ENCODE measurements at places on chromosomes 6 and 20.

GRCh38 chr20:63314015-63314471 is 21.1 kb downstream of the COL20A1 start:
- DNase-seq: no peak

- DNase-seq: no peak
These were observed 3.4 kb upstream of the SLC22A23 start for GRCh38 chr6:3460253-3460652.

DNA sequence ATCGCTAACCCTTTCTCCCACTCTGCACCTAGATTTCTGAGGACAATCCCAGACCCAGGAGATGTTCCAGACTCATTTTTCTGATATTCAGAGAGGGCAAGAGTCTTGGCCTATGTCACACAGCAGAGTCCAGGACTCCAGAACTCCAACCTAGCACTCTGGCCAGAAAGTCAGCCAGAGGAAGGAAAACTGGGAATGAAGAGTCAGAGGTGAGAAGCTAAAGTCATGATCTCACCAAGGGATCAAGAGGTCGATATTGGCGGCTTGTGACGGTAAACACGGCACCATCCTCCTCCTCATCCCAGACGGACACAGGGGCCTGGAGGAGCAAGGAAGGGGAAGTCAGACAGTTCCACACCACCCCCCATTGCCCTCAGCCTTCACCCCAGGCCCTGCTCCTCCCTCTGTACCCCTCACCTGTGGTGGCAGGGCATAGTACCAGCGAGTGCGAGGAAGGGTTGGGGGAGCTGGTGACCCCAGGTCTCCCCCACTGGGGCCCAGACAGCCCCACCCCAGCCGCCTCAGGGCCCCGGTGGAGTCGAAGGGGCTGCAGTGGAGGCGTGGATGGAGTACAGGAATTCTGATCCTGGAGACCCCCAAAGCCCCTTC is 1.8 kb downstream of the RGL2 start:
- no peak for DNase-seq

DNA sequence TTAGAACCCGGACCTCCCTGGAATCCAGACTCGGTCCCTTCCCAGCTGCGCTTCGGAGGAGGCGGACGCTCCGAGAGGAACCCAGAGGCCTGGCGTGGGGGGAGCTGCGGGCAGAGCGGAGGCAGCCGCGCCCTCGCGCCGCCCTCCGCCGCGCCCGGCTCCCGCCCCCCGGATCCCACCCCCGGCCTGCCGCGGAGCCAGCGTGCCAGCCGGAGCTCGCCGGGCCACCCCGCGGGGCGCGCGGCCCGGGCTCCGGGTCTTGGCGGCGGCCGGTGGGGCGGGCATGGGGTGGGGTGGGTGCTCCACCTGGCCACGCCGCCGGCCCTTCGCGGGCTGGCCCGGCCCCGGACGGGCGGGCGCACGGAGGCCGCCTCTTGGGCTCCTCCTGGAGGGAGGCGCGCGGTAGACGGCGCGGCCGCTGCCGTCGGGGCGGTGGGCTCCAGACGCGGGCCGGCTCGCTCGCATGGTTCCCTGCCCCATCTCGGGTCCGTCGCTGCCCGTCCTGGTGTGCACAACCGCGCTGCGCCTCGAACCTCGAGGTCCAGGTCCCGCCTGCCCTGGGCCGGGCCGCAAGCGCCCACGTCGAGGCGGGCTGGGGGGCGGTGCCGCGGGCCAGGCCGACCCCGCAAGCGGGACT is 592 bp upstream of the CDYL start:
- peak; percentile 86 for DNase-seq

DNA sequence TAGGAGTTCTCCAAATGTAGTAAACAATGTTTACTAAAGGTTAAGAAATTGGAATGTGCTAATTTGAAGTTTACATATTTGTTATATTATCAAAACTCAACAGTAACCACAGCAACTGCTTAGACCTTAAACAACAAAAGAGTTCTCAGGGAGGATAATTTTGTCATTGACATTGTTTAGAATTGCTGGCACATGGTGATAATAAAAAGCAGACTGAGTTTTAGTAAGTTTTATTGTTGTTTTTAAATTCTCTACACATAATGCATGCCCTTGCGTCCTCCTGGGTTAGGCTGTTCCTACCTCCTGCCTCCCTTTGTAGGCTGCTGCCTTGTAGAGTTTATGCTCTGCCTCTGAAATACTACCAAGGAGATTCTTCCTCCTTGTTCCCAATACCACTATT is 28.7 kb downstream of the LAMA4 start:
- DNase-seq: no peak

DNA sequence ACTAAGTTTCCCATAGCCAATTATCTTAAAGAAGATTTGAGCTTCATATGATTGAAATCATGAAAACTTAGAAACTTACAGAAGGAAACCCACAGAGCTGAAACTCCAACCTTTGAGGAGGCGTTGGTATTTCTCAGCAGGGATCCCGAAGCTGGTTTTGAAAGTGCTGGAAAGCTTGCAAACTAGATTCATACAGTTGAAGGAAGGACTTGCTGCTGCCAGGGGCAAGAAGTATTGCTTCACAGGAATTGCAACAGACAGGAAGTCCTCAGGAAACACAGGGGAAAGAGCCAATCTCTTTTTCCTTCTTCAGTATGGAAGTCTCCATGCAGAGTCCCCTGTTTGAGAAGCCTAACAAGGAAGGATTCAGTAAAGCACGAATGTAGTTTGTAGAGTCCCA is 419.7 kb downstream of the CD109 start:
- DNase-seq: no peak

DNA sequence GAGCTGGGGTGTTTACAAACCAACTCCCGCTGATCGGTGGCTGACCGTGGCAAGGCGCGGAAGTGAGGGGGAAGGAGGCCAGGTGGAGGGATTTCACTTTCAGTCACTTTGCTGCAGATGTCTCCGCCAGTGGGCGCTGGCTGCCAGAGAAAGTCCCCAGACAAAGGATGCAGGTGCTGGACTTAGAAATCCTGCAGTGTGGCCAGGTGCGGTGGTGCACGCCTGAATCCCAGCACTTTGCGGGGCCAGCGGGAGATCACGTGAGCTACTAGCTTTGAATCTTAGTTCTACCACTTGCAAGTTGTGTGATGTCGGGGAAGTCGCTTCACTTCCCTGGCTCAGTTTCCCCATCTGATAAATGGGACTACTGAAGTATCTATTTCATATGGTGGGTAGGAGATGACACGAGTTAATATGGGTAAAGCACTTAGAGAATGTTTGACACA is 180.4 kb downstream of the ZNF217 start:
- DNase-seq: no peak

GRCh38 chr20:54633374-54634355 is 158.3 kb downstream of the DOK5 start:
- no peak for DNase-seq

- DNase-seq: no peak
These were observed 48.6 kb downstream of the HLA-A start for GRCh38 chr6:29990931-29991330.

DNA sequence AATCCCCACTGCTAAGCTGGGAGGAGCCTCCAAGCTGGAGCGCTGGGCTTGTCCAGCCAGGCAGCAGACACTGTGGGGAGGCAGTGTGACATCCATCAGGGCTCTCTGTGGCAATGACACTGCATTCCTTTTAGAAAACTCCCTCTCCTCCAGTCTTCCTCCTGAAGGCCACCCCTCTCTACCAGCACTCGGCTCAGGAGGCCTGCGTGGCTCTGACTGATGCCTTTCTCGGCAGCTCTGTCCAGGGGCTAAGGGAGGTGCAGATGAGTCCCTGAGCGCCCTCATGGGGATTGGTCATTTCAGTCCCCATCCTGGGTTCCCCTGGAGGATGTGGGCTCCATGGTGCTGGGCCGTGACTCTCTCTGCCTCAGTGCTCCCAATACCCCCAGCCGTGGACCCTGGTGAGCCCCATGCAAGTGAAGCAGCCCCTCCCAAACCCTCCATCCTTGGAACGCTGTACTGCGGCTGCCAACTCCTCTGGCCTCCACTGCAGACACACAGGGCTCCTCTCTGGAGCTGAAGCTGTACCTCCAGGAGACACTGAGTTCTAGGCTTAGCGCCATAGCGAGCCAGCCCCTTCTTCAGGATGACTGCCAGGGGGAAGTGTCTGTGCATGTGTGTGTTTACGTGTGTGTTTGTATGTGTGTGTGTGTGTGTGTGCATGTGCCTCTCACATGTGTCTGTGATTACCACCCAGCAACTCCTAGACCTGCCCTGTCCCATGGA is 209.6 kb downstream of the ERMARD start:
- DNase-seq: no peak

- no peak for DNase-seq
These were observed 7.0 kb downstream of the SLC22A23 start for GRCh38 chr6:3449750-3450305.

GRCh38 chr6:150261997-150262697 is 106.7 kb upstream of the IYD start:
- no peak for DNase-seq

- DNase-seq: no peak
These were observed 12.3 kb downstream of the GHRH start for GRCh38 chr20:37249304-37249703.

- DNase-seq: peak; percentile 28
These were observed 102.3 kb downstream of the DLL1 start for GRCh38 chr6:170188571-170189001.

GRCh38 chr6:33918175-33918695 is 114.4 kb upstream of the MLN start:
- DNase-seq: no peak

- DNase-seq: no peak
These were observed 134.5 kb downstream of the VEGFA start for GRCh38 chr6:43904311-43905123.

DNA sequence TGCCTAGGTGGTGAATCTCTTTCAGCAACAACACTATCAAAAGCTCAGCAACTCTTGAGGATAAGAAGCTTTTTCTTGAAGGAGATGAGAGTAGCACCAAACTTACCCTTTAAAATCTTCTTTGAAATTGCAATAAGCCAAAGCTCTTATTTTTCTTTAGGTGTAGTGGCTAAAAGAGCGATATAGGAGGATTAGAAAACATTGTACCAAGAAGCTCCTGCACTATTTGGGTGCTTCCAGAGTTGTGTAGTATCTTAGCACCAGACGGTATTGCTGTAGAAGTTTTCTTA is 1.2 kb downstream of the FUT9 start:
- no peak for DNase-seq

GRCh38 chr6:158522616-158523015 is 37.3 kb upstream of the TMEM181 start:
- no peak for DNase-seq

GRCh38 chr6:145758113-145758512 is 22.8 kb upstream of the EPM2A start:
- DNase-seq: no peak

- DNase-seq: peak; percentile 35
These were observed 20.1 kb upstream of the MTCL3 start for GRCh38 chr6:127539272-127539671.

DNA sequence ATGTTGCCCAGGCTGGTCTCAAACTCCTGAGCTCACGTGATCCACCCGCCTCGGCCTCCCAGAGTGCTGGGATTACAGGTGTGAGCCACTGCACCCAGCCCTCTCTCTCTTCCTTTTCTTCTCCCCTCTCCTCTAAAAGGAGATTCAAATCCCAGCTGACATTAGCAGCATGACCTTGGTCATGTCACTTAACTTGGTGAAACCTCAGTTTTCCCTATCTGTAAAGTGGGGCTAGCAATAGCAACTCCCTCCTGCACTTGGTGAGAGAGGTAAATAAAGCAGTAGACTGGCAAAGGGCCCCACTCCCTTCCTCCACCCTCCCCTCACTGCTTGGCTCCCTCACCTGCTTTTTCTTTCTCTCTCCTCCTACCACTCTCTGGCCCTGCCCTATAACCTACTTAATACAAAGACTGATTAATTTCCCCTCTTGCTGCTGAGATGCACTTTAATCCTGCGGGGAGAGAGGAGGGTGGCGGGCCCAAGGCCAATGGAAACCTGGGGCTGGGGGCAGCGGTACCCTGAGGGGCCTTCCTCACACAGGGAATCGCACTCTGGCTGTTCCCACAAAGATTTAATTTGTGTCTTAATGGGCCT is 54.2 kb upstream of the ZFAND3 start:
- no peak for DNase-seq

GRCh38 chr20:50062006-50062838 is 50.7 kb downstream of the UBE2V1 start:
- no peak for DNase-seq

- no peak for DNase-seq
These were observed 149.5 kb upstream of the NEDD9 start for GRCh38 chr6:11381801-11382513.

DNA sequence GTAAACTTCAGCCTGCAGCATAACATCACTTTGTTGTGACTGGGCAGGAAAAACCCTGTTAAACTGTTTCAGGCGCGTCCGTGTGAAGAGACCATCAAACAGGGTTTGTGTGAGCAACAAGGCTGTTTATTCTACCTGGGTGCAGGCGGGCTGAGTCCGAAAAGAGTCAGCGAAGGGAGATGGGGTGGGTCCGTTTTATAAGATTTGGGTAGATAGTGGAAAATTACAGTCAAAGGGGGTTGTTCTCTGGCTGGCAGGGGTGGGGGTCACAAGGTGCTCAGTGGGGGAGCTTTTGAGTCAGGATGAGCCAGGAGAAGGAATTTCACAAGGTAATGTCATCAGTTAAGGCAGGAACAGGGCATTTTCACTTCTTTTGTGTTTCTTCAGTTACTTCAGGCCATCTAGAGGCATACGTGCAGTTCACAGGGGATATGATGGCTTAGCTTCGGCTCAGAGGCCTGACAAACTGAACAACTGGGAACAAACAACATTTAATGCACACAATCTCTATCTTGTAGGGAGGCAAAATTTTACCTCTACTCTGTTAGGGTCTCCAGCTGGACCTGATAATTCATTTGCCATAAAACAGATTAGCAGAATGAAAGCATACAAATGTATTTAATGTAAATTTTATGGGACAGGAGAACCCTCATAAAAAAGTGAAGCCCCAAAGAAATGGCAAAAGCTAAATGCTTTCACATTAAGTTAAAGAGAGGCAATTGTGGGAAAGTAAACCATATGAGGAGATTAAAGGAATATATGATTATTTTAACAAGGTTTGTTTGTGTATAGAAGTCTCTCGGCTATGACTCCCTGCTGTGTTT is 58.3 kb upstream of the HFE start:
- DNase-seq: no peak

- DNase-seq: no peak
These were observed 100.0 kb upstream of the CARMIL1 start for GRCh38 chr6:25179051-25179778.

GRCh38 chr6:130647246-130647645 is 180.0 kb upstream of the SMLR1 start:
- no peak for DNase-seq

DNA sequence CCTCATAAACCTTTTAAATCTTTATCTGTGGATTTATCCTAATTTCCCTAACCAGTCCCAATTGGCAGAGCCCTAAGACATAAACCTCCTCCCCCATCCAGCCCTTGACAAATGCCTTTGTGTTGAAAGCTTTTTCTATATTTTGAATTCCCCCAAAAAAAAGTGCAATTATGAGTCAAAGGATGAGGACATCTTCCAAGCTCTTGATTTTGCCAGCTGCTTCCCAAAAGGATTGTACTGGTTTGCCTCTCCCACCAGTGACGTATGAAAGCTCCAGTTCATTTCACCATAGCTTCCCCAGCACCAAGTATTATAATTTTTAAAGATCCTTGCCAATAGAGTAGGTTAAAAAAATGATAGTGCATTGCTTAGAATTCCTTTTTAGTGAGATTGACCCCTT is 38.9 kb downstream of the SIRPA start:
- DNase-seq: no peak

- DNase-seq: no peak
These were observed 285.2 kb downstream of the UST start for GRCh38 chr6:149031859-149032598.
